A549 treated with AZD2906 at 1 μM for 4 hours (cell line): ENCODE measurements at places on chromosomes 16 and 17. TPM values are rescaled to one million over a fixed set of nuclear protein-coding genes. Genes with fewer than 3 reads are reported as not detected.

Gene NRN1L
- 0.15 to 0.24 TPM (median 0.20 TPM) in 4 of 5 replicates, not detected in the other for total RNA-seq

Gene GLTPD2
- 0.08 to 0.18 TPM in 2 of 5 replicates, not detected in the others for total RNA-seq

Gene GFAP
- 0.36 to 0.66 TPM (median 0.57 TPM) in 5 replicates for total RNA-seq

Gene HBQ1
- 4.5 to 8.0 TPM (median 7.3 TPM) in 5 replicates for total RNA-seq

Gene GJC1
- 23.1 to 30.1 TPM (median 26.1 TPM) in 5 replicates for total RNA-seq

Gene FBXW10
- 0.82 to 1.1 TPM (median 0.95 TPM) in 5 replicates for total RNA-seq

Gene MAF
- total RNA-seq: 0.21 to 0.48 TPM (median 0.34 TPM) in 5 replicates

Gene SLC5A10
- total RNA-seq: 0.13 to 0.27 TPM (median 0.17 TPM) in 5 replicates

Gene CD300A
- 0.06 TPM in 1 of 5 replicates, not detected in the others for total RNA-seq

Gene OR1F1
- total RNA-seq: 0.13 to 0.59 TPM (median 0.21 TPM) in 5 replicates

Gene NME4
- 264 to 457 TPM (median 451 TPM) in 5 replicates for total RNA-seq

Gene HOXB6
- 3.5 to 5.2 TPM (median 4.3 TPM) in 5 replicates for total RNA-seq

Gene LDAF1
- total RNA-seq: 16.1 to 27.0 TPM (median 17.1 TPM) in 5 replicates

Gene SEPTIN1
- 0.95 to 2.5 TPM (median 2.2 TPM) in 5 replicates for total RNA-seq

Gene ITGAD
- total RNA-seq: 0.03 TPM in 1 of 5 replicates, not detected in the others

Gene KRTAP1-1
- not detected in 5 replicates for total RNA-seq

Gene KCNH4
- total RNA-seq: 0.18 to 0.36 TPM (median 0.31 TPM) in 5 replicates
